ENCODE measurements at places on chromosomes 12 and 14.

- no peak for DNase-seq
Measured at GRCh38 chr12:28955931-28956330, 193.1 kb upstream of the FAR2 start.

- no peak for DNase-seq
Measured at GRCh38 chr14:34039428-34040047, 88.7 kb upstream of the EGLN3 start.

DNA sequence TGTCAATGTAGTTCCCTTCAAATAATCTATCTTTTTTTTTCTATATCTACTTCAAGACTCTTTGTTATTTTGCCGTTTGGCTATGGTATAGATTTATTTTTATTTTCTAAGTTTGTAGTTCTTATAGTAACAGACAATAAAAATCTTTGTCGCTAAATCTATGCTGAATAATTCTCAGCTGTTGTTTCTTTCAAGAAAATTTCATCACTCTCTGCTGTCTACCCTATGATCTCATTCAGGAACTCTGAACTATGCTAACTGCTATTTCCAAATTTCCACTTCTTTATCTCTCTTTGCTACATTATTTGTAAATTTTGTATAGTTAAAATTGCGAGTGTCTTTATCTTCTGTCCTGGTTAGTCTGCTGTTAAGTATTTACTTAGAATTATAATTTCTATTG lies 353.6 kb downstream of the LRFN5 start:
- DNase-seq, result no peak

DNA sequence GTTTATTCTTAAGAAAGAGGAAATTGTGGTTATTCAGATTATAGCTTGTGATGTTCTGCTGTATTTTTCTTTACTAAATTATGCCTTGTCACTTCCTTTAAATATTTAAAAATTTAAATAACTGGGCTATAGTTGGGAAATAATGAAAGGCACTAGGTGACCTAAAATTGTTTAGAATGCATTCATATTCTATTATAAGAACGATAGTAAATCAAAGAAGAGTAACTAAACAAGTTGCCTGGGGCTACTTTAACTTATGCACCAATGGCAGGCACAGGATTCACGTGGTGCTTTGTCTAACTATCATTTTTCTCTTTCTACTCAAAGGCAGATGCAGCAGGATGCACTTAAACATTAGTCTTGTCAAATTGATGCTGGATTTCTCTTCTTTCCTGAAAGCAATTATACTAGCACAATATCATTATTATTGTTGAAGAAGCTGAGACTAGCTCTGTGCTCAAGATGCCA lies 190.7 kb upstream of the PPFIA2 start:
- DNase-seq, result no peak

DNA sequence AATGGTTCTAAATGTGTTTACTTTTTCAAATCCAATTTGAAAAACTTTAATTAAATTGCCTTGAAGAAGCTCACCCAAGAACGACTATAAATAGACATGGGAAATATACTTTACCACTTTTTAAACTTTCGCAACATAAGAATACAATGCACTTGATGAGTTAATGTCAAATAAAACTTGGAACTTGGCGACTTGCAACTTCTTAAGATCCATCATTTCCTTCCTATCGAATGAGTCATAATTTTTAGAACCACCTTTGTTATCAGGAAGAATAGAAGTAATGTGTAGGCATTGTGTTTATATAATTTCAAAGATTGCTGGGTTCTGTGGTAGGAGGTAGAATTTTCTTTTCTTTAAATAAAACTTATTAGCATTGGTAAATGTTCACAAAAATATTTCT lies 1417.4 kb upstream of the FLRT2 start:
- DNase-seq, result no peak

- DNase-seq, result no peak
Measured at GRCh38 chr12:7609495-7609894, 56.2 kb downstream of the APOBEC1 start.

DNA sequence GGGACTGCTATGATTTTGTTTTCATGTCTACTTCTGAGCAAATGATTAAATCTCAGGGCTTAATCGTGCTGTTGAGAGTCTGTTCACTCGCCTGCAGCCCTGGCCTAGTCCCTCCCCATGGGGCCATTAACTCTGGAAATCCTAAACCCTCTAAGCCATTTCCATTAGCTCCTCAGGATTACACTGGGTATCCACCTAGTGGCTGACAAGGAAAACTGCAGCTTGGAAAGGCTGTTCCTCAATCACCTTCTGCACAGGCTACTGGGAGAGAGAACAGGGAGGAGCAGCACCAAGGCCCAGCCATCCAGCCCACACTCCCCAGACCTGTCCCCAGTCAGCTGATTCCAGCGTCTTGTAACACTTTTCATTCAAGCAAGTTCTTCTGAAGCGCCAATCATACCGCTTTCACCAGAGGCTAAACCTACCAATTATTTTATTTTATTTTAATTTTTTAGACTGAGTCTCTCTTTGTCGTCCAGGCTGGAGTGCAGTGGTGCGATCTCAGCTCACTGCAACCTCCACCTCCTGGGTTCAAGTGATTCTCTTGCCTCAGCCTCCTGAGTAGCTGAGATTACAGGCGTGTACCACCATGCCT lies 48.7 kb downstream of the NEUROD4 start:
- peak; percentile 18 for DNase-seq

- DNase-seq, result no peak
Measured at GRCh38 chr12:4518106-4518728, 20.5 kb upstream of the RAD51AP1 start.

- no peak for DNase-seq
Measured at GRCh38 chr12:26723379-26724308, 109.3 kb downstream of the ITPR2 start.

DNA sequence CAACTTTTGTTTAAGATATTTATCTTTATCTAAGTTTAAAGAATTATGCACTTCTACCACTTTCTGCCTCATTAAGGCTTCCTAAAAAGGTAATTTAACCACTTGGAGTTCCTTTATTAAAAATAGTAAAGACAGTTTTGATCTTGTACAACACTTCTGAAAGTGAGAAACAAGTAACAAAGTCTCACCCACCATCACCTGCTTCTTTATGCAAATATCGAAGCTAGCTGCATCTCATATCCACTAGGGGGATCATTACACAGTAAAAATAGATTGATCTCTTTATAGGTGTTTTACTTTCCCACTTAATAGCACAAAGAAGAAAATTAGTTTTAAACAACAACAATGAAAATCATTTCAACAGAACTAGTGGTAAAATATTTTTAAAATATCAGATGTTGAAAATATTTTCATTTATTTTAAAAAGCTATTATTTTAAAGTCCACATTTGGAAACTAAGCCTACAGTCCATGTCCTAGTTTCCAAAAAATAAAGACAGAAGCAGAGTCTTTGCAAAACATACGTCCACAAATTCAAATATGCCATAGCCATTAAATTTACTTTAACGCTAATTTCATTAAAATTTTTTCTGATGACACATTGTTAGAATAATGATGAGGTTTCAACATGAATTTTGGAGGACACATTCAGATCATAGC lies 160.0 kb upstream of the SOX5 start:
- peak; percentile 39 for DNase-seq

DNA sequence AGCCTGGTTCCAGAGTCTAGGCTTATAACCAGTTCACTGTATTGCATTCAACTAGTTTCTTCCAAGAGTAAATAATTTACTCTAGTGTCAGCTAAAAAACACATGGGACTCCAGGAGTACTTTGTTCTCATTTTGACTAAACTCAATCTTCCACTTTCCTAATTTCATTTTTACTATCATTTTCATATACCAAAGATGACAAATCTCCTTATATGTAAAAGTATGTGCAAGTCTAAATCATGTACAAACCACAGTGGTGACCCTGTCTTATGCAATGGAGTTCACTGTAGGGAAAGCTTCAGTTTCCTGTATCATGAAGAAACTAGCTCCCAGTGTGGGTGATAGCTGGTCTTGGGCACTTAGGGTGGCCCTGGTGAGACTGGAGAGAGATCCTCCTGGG lies 151.6 kb downstream of the HELB start:
- peak; percentile 15 for DNase-seq

- peak; percentile 31 for DNase-seq
Measured at GRCh38 chr12:32261638-32262037, 137.7 kb upstream of the FGD4 start.

- DNase-seq, result no peak
Measured at GRCh38 chr14:29668201-29668600, 259.4 kb downstream of the PRKD1 start.

GRCh38 chr14:41891624-41892023 lies 284.9 kb downstream of the LRFN5 start:
- DNase-seq, result no peak

DNA sequence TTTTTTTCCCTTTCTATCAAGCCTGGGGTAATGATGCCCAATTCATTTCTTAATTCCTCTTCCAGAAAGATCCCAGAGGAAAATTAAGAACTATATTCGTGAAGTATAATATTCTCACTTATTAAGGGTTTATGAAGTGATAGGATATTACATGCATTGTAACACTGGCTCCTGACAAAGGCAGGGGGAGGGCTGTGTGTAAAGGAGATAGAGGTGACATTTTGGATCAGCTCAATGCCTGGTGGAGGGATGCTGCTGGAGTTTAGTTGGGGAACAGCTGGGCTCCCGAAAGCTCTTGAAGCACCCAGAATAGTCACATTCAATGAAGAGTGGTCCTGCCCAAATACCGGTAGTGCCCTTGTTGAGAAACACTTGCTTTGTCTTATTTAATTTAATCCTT lies 774 bp downstream of the SERPINA11 start:
- DNase-seq, result no peak

- DNase-seq, result no peak
Measured at GRCh38 chr12:18562531-18562930, 175.3 kb downstream of the PLCZ1 start.

DNA sequence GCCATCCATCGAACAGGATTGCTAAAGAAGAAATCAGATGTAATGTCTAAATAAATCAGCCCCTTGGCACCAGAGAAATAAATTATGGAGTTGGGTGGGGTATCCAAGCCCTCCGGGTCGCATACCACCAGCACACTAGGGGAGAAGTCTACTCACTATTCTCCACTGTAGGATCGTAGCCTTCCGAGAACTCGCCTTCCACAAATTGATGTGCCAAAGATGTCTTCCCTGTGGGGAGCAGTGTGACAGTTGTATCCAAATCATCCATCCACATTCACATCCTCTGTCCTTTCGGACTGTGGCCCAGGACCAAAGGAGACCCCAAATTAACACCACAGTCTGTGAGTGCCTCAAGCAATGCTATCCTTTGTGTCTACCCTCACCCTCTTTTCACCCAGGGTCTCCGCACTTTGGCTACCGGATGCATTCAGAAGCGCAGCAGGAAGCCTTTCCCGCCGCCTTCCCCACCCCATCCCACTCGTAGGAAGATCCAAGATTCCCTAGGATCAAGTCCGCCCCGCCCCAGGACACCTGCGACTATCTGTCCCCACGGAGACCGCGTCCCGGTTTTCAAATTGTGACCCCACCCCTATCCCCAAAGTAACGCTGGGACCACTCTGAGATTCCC lies 786 bp downstream of the RHEBL1 start:
- DNase-seq, result no peak

GRCh38 chr14:105147671-105148603 lies 20.6 kb downstream of the JAG2 start:
- no peak for DNase-seq

- DNase-seq, result no peak
Measured at GRCh38 chr12:13812168-13812567, 169.2 kb downstream of the GRIN2B start.

DNA sequence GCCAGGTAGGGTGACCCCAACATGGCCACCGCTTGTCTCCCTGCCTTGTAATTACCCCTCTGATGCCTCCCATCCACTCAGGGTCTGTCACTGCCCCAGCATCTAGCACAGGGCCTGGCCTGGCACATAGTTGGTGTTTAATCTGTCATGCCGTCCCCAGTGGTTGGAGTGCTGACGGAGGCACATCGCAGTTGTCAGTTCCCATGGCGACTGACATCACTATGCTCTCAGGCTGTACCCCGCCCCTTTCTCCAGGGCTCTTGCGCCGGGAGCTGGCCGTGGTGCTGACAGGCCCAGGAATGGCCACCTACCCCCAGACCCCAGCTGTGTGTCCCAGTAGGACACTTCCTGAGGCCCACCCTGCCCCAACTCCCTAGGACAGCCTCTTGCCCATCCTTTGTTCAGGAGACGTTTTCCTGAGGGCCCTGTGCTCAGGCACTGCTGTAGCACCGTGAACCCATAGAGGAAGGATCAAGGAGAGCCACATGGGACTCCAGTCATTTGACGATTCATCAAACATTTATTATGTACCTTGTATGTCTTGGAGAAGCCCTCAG lies 23.0 kb downstream of the FAM222A start:
- no peak for DNase-seq

GRCh38 chr14:26163761-26164160 lies 434.1 kb downstream of the NOVA1 start:
- no peak for DNase-seq

- no peak for DNase-seq
Measured at GRCh38 chr14:92451245-92451644, 62.3 kb upstream of the RIN3 start.

DNA sequence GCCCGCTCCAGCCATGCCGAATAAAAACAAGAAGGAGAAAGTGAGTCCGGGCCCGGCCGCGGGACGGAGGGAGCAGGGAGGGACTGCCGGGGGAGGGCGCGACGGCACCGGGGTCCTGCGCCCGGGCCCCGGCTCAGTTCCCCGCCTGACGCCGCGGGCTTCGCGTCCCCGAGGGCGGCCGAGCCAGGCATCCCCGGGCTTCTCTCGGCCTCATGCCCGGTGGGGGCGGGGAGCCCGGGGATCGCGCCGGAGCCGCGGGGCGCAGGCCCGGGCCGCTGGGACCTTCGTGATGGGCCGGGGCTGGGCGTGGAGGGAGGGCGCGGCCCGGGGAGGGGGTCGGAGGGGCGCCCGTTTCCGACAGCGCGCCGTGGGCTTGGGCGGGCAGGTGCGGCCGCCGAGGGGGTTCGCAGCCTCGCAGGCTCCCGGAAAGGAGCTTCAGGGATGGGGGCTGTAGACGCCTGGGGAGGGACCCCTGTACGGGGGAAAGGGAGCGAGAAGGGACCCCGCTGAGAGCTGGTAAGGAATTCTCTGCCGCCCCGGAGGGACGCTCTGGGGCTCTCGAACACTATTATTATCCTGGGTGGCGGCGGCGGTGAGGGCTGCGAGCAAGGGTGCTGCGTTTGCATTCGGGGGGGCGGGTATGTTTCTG lies 496 bp downstream of the PPP2R5C start:
- DNase-seq, result no peak

DNA sequence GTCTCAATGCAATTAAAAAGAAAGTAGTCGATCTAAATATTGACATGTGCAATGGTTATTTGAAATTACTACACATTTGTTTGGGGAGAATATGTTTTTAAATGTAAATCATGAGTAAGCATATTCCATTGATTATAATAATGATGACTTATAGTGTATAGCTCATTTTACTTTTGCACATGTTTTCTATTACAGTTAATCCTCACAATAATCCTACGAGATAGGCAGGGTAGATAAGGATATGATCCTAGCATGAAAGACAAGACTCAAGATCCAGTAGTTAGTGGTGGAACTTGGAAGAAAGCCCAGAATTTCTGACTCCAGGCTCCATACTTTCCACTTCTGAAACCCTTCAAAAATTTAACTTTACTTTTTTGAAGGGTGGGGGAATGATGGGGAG lies 94.0 kb downstream of the NAV3 start:
- DNase-seq, result no peak
